ENCODE measurements at places on chromosomes 6 and 20. TPM values are rescaled to one million over a fixed set of nuclear protein-coding genes. Genes with fewer than 3 reads are reported as not detected.

Gene SEMG2
- total RNA-seq, result not detected

Gene DLL1
- 13.0 TPM for total RNA-seq

Gene KCNG1
- 9.9 TPM for total RNA-seq

Gene SMLR1
- 2.8 TPM for total RNA-seq

Gene GNRH2
- 0.75 TPM for total RNA-seq

Gene REV3L
- 19.0 TPM for total RNA-seq

Gene SUMO4
- 1.3 TPM for total RNA-seq

Gene SALL4
- 0.20 TPM for total RNA-seq

Gene STXBP5
- total RNA-seq, result 23.0 TPM

Gene PRSS16
- 35.1 TPM for total RNA-seq

Gene OPRL1
- total RNA-seq, result 1.7 TPM

Gene LSM2
- total RNA-seq, result 32.5 TPM

Gene RBPJL
- total RNA-seq, result 0.26 TPM

Gene HLA-DRA
- total RNA-seq, result 375 TPM

Gene CD24
- total RNA-seq, result 2,531 TPM

Gene NKX2-4
- not detected for total RNA-seq

Gene RCAN2
- total RNA-seq, result 61.7 TPM

Gene PRND
- total RNA-seq, result not detected

Gene MCCD1
- not detected for total RNA-seq

Gene CST3
- total RNA-seq, result 2,306 TPM

Gene POLH
- 12.9 TPM for total RNA-seq

Gene RSPO4
- 0.26 TPM for total RNA-seq

Gene CD93
- 38.4 TPM for total RNA-seq

Gene GPRC6A
- not detected for total RNA-seq

Gene CDSN
- 0.17 TPM for total RNA-seq

Gene DCDC2
- total RNA-seq, result 33.8 TPM

Gene SLC22A3
- total RNA-seq, result 36.0 TPM

Gene PRL
- total RNA-seq, result not detected

Gene SLC17A1
- total RNA-seq, result 0.63 TPM

Gene TP53TG5
- not detected for total RNA-seq

Gene HRH3
- total RNA-seq, result not detected

Gene OXT
- 0.46 TPM for total RNA-seq

Gene GTF2H4
- 37.0 TPM for total RNA-seq

Gene HSPA12B
- 5.4 TPM for total RNA-seq

All from mucosa of gallbladder (tissue), 1 donor.